ENCODE measurements at places on chromosomes 16 and 17.

- no peak for DNase-seq
Measured at GRCh38 chr17:40188694-40189093, 11.4 kb downstream of the RAPGEFL1 start.

GRCh38 chr17:81437191-81437651, 42.0 kb downstream of the BAHCC1 start:
- no peak for DNase-seq

- DNase-seq, result no peak
Measured at GRCh38 chr16:87003414-87003755, 313.8 kb downstream of the C16orf95 start.

GRCh38 chr16:4384509-4384942, 12.9 kb downstream of the VASN start:
- no peak for DNase-seq

- peak; percentile 71 for DNase-seq
Measured at GRCh38 chr17:17849845-17850373, 13.1 kb upstream of the SREBF1 start.

All from globus pallidus (tissue), 1 donor.